ENCODE measurements at places on chromosomes 11 and 22.

DNA sequence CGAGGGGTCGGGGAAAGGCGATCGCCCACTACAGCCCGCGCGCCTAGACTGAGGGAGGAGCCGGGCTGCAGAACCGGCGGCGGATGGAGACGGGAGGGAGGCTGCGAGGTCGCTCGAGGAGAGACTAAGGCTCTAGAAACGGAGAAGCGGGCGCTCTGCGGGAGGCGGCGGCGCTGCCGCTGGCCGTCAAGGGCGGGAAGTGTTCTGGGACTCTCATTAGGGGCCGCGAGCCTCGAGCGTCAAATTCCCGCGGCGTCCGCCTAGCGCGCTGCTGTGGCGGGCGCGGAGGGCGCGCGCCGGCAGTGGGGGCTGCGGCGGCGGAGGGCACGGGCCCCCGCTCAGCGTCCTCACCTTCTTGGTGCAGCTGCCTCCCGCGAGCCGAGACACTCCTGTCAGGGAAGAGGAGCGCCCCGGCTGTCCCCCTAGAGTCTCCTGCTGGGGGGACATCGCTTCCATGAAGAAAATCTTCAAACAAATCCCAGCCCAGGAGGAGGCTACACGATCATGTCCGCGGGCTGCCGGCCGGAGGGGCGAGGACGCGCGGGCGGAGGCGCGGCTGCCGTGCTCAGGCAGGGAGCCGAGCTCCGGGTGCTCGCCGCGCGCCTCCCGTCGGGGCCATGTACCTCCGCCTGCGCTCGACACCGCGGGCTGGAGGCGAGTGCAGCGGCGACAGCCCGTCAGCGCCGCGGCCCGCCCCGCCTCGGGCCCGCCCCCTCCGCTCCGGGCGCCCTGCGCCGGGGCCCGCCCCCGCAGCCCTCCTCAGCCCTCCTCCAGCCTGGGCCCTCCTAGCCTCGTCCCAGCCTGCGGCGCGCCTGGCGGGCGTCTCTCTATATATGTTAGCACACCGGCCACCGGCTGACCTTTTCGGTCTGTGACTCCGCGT, at the start of gene ARHGAP20:
ARHGAP20 (minus strand) TSS at position 662 of the 883 bp plus-strand sequence; CDS start at position 456, 206 bp downstream.
- DNase-seq: peak; percentile 71

GRCh38 chr11:35981581-35981980, 37.7 kb downstream of the LDLRAD3 start:
- DNase-seq: no peak

DNA sequence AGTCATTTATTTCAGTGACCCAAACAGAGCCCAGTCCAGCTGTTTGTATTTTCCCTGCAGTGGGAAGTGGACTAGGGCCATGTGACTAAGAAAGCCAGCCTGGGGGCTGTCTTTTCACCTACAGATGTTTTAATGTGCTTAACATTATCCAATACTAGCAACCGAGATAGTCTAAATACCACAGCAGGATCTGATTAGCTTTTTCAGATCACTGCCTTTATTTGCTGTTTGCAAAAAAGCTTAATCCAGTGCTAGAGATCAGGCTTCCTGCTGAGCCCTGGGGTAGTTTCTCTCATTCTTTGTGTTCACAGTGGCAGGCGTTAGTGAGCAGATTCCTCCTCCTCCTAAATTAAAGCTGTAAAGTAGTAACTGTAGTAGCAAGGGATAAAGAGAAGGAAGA, 35.0 kb downstream of the ZC3H12C start:
- DNase-seq: no peak

DNA sequence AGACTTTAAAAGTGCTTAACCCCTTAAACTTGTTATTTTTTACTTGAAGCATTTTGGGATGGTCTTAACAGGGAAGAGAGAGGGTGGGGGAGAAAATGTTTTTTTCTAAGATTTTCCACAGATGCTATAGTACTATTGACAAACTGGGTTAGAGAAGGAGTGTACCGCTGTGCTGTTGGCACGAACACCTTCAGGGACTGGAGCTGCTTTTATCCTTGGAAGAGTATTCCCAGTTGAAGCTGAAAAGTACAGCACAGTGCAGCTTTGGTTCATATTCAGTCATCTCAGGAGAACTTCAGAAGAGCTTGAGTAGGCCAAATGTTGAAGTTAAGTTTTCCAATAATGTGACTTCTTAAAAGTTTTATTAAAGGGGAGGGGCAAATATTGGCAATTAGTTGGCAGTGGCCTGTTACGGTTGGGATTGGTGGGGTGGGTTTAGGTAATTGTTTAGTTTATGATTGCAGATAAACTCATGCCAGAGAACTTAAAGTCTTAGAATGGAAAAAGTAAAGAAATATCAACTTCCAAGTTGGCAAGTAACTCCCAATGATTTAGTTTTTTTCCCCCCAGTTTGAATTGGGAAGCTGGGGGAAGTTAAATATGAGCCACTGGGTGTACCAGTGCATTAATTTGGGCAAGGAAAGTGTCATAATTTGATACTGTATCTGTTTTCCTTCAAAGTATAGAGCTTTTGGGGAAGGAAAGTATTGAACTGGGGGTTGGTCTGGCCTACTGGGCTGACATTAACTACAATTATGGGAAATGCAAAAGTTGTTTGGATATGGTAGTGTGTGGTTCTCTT, 2.8 kb downstream of the MALAT1 start:
- peak; percentile 58 for DNase-seq

DNA sequence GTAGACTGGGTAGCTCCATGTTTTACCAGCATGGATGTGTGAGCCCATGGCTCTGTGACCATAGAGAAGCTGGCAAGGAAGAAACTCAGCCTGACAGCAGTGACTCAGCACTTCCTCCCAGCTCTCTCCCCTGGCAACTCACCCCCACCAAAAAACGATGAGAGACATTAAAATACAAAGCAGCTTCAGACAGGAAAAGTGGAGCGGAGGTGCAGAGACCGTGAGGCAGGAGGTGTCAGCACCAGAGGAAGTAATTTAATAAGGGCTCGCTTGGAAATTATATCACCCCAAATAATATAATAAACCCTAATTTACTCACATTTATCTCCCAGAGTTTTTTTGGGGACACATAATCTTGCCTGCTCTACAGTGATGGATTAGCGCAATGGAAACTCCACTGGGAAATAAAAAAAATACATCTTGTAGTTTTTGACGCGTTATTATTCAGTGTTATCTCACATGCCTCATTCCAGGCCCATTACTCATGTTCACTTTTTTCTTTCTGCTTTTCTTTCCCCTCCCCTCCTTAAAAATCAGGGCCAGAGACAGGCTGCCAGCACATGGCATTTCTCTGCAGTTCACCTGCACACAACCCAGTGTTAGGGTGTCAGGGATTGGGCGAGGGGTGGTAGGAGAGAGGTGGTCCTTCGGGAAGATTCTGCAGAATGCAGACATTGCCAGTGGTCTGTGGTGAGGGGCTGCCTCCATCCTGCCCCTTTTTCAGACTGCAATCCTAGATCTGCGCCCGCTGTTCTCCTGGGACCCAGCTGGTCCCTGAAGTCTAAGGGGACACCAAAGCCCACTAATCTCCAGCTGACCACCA, 170.8 kb downstream of the BUD13 start:
- peak; percentile 33 for DNase-seq

DNA sequence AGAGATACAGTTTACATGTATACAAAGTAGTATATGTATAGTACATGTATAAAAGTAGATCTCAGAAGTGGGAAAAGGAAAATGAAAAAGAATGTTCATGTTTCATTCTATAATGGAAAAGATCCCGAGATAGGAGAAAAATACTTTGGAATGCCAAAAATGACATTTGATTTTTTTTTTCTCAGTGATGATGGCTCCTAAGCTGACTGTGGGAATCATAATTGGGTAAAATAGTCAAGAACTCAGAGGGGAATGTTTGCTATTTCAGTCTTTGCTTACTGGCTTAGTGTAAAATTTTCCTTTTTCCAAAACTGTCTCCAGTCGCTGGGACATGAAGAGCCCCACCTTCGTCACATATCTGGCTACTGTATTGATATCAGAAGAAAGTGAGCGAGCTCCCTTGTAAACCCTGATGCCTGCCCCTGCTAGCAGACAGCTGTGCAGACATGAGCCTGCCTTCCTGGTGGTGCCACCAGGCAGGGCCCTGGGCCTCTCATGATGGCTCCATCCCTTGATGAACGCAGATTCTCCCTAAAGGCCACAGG, 944.6 kb downstream of the NTM start:
- no peak for DNase-seq

DNA sequence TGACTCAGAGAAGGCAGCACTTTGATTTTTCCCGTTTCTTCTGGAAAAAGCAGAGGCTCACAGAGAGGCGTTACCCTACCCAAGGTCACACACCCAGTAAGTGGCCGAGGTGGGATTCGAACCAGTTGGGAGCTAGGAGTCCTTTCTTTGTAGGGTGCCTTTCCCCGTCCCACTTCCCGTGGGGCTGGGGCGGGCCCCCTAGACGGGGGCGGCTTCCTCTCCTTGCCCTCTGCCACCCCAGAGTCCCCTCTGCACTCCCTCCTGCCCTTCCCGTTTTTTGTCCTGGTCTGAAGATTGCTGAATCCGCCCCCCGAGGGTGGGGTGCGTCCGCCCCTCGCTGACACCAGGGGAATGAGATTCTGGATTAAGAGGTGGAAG, 747 bp downstream of the TPCN2 start:
- peak; percentile 64 for DNase-seq

DNA sequence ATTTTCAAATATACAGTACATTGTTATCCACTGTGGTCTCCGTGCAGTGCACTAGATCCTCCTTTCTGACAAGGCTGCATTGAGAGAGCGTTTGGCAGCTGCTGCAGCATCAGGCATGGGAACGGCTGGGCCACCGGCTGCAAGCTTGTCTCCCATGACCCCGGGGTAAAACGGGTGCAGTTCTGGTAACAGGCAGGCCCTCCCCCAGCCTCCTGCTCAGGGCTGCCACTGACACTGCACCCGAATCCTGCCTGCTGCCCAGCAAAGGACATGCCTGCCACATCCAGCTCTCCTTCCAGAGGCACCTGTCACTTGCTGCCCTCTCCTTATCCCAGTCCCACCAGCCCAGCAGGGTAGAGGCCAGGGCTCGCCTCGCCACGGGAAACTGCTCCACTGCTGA, 124.5 kb upstream of the TMEM45B start:
- DNase-seq: no peak

- no peak for DNase-seq
Observed at GRCh38 chr11:117316197-117316961, at the start of gene BACE1. Gene BACE1, minus strand, starts transcription at chr11:117316256. Its CDS starts 461 bp downstream, at chr11:117315795.

DNA sequence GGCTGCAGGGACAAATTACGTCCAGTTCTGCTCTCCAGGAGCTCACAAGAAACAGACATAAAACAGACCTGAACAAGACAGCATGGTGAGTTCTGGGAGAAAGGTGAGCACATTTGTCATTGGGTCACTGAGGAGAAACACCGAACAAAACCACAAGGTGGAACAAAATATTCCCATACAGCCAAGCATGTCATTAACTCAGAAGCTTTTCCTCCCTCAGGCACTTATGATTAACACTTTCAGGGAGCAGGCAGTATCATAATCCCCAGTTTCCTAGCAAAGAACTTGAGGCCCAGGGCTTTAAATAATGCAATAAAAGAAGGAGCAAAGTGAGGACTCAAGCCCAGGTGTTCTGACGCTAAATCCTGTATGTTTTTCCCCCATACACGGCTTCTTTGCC, 43.0 kb downstream of the P4HA3 start:
- DNase-seq: no peak

- no peak for DNase-seq
Observed at GRCh38 chr11:62917906-62918502, 3.2 kb downstream of the CHRM1 start.

DNA sequence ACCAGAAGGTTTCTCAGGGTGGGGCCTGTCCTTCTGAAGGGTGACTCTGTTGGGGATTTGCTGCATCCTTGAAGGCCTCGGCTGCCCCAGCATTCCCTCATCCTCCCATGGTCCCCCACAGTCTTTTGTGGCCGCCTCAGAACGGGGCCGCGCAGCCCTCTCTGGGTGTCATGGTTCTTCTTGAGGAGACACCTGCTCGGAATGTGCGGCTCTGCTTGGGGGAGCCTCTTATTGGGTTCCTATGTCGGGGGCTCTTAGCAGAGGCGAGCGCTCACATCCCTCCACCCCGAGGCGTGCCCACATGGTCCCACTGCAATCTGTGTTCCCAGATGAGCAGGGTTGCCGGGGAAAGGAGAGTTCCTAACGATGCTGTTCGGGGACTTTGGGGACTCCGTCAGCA, 1008.4 kb downstream of the BRD1 start:
- DNase-seq: peak; percentile 42

GRCh38 chr11:16604794-16605388, 133.6 kb upstream of the C11orf58 start:
- DNase-seq: no peak

GRCh38 chr11:10392095-10393079, 62.7 kb upstream of the AMPD3 start:
- DNase-seq: no peak

DNA sequence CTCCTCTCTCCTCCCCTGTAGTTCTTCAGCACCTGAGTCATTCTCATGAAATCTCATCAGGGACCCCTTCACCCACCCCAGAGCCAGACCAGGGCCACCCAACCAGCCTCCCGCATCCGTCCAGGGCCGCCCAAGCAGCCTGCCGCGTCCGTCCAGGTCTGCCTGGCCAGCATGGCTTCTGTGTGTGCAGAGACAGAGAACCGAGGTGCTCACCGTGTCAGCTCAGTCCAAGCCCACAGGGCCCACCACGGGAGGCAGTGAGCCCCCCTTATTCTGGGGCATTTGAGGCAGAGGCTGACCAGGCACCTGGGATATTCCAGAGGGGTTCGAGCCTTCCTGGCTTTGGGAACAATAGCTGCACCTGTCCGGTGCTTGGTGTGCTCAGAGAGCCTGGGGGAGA, 1117.3 kb downstream of the BRD1 start:
- peak; percentile 46 for DNase-seq

DNA sequence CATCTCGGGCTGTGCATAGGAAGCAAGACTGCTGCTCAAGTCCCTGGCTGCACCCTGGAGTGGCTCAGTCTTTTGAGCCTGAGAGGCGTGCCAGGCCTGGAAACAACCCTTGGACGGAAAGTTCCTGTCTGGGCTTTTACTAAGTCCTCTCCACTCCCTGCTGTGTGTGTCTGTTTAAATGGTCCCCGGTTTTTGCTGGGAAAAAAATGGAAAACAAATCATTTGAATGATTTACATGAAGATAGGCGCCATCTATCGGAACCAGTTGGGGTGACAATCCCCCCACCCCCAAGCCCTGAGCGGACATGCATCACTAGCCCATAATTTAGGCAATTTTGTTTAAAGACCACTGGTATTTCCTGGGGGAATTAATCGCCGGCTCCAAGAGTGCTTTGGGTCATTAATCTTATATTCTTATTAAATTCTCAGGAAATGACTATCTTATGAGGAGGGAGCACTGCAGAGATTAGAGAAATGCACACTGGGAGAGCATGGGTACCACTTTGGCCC, 2.7 kb upstream of the GAB2 start:
- DNase-seq: peak; percentile 81

GRCh38 chr11:101456812-101457211, 127.0 kb downstream of the TRPC6 start:
- DNase-seq: no peak

Data from activated effector memory CD4-positive, alpha-beta T cell treated with anti-CD3 and anti-CD28 coated beads, Interleukin-2, amount 50 U/mL, for 16 hours (primary cell).